ENCODE measurements at places on chromosomes 1 and 21.

DNA sequence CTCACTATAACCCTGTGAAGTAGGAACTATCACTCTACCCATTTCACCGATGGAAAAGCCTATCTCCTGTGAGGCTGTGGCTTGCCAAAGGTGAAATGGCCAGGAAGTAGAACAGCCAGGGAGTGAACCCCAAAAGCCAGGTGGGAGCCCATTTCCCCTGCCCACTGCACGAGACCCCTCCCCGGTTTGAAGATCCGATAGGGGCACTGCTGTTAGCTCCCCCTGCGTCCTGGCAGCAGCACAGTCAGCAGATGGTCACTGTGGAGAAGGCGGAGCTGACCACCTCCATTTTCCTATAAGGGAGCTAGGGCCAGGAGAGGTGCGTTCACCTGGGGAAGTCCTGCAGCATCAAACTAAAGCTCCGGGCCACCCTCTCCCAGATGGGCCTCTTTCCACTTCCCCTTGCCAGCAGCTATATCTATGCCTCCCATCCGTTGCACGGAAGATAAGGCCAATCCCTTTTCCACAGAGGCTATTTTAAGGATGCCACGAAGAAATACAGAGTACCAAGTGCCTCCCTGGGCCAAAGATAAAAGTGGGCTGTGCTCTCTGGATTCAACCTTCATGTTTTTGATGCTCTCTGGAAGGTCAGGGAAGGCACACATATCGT is 7.8 kb downstream of the ERG start:
- DNase-seq = no peak

GRCh38 chr1:89728381-89728780 is 92.5 kb upstream of the LRRC8D start:
- no peak for DNase-seq

GRCh38 chr1:153438599-153438998 is 21.9 kb downstream of the S100A7 start:
- DNase-seq = no peak

- DNase-seq = peak; percentile 89
Observed at GRCh38 chr1:40036574-40036973, 4.0 kb upstream of the CAP1 start.

GRCh38 chr1:119554183-119554582 is 47.2 kb downstream of the HSD3B1 start:
- DNase-seq = peak; percentile 90

DNA sequence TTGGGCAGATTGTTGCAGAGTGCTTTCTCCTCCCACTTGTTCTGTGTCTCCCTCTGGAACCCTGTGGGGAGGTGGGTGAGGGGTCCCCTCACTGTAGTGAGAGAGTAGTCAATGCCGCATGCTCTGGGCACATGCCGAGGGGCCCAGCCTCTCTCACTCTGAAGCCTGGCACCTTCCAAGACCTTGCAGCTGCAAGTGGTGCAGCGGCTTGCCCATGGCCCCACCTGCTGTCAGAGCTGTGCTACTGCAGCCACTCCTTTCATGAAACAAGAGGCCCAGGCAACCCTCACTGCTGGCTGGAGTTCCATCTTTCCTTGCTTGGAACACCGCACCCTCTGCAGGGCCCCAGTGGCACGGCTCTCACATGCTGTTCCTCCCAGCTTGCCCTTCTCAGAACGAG is 58.4 kb upstream of the COL6A1 start:
- DNase-seq = peak; percentile 60

DNA sequence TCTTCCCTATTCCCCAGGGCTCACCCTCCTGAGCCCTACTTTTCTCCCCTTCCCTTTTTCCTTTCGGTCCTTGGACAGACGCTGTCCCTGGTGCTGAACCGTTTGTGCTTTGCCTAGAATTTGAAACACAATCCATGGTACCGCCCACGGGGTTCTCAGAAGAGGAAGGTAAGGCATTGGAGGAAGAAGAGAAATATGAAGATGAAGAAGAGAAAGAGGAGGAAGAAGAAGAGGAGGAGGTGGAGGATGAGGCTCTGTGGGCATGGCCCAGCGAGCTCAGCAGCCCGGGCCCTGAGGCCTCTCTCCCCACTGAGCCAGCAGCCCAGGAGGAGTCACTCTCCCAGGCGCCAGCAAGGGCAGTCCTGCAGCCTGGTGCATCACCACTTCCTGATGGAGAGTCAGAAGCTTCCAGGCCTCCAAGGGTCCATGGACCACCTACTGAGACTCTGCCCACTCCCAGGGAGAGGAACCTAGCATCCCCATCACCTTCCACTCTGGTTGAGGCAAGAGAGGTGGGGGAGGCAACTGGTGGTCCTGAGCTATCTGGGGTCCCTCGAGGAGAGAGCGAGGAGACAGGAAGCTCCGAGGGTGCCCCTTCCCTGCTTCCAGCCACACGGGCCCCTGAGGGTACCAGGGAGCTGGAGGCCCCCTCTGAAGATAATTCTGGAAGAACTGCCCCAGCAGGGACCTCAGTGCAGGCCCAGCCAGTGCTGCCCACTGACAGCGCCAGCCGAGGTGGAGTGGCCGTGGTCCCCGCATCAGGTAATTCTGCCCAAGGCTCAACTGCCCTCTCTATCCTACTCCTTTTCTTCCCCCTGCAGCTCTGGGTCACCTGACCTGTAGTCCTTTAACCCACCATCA is 10.4 kb downstream of the BCAN start:
- peak; percentile 52 for DNase-seq
